ENCODE measurements at places on chromosomes 5 and 9.

GRCh38 chr5:76771705-76772405, 47.0 kb upstream of the F2RL1 start:
- DNase-seq: no peak

- DNase-seq: no peak
Observed at GRCh38 chr5:2991884-2992283, 240.4 kb upstream of the IRX2 start.

DNA sequence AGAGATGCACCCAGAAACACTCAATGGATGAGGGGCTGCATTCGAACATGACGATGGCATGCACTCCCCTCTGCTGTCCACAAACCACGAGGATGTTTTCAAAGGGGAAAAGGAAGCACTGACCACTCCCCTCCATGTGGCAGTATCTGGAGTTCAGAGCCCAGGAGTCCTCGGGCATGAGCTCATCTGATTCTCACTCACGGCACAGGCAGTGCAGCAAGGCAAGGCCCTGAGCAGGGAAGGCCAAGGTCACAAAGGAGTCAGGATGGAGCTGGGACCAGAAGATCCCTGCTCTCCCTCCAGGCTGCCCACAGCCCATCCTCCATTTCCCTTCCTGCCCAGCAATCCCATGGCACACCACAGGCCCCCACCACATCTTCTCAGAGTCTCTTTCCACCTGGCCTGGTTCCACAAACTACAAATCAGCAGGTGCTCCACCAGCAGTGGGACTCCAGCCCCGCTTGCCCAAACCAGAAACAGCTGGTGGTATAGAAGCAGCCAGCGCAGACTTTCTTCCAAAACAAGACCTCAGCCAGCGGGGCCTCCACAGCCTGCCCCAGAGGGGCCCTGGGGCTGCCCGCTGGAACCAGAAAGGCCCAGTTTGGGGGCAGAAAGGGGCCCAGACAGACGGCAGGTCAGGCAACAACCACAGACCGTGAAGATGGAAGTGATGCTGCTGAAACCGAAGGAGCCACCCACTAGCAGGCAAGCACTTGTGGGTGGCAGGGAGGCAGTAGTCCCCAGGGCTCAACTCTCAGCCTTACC, 12.2 kb downstream of the TNIP1 start:
- DNase-seq: no peak

DNA sequence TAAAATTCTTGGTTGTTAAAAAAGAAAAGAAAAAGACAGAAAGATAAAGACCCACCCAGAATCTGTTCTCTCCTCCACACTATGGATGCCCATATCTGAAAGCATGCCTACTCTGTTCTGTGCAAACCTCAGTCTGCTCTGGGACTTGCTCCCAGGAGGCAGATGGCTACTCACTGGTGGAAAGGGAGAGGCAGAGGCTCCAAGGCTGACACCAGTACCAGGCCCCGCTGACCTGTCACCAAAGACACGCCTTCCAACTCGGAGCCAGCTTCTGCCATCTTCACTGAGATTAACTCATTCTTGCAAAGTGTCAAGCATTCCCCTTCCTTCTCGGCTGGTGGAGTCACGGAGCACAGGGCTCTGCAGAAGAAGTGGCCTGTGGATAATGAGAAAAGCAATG, 21.6 kb downstream of the SH3TC2 start:
- DNase-seq: no peak

DNA sequence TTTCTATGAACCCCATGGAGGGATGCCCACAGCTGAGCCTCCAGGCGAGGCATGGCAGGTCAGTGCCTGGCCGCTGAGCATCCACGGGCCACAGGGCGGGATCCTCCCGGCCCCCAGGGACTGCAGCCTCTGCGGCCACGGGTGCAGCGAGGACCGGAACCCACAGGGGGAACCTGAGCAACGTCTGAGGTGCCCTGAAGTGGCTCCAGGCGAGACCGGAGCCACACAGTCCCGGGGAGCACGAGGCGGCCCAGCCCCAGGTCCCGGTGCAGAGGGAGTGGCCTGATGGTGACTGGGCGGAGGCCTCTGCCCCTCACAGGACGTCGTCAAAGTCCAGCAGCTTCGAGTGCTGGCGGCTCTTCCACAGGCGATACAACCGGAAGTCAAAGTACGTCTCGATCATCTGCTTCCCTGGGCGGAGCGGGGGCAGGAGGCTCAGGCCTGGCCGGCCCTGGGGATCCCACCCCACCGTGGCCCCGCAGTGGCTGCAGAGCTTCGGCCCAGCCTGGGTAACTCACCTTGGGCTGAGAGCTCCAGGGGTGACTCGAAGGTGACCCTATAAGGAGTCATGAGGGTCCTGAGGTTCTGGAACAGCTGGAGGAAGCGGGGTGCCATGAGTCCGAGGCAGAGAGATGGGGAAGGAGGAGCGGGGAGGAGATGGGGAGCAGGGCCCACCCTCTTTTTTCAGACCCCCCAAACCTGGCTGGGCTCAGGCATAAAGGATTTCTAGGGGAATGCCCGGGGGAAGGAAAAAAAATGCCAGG, 8.1 kb upstream of the ENTPD8 start:
- DNase-seq: no peak

DNA sequence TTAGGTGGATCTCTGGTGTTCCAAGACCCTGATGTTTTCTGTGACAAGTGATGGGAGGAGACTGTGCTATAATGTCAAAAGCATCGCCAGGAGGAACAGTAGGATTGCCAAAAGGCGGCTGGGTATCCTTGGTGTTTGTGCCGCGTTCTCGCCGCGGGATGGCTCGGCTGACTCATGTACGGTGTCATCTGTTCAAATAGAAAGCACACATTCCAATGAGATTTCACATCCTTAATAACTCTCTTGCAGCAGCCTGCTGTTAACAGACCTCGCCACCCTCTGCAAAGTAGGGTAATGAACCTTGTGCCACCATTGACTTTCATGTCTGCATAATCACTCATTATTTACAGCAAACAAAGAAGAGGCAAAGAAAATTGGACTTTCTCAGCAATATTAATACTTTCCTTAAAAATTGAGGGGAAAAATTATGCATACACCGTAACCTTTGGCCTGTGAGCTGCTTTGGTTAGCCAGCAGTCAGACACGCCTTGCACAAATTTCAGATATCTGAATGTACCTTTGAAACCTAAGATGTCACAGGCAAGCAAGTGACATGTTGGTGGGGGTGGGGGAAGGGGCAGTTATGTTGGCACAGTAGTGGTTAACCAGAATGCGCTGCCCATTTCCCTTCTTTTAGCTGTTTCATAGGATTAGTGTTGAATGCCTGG, 289.4 kb downstream of the EFNA5 start:
- DNase-seq: no peak

DNA sequence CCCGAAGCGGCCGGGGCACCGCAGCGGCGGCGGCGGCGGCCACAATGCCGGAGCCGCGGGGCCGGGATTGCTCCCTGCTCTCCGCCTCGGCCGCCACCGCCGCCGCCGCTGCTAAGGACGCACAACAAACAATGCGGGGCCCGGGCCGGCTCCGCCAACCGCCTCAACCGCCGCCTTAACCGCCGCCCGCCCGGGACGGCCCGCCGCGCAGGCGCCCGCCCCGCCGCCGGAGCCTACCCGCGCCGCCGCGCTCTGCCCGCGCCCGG, 254 bp downstream of the STRBP start:
- DNase-seq: no peak

- no peak for DNase-seq
Observed at GRCh38 chr5:150731669-150732242, 27.1 kb downstream of the DCTN4 start.

- DNase-seq: no peak
Observed at GRCh38 chr5:169970339-169970738, 10.0 kb downstream of the INSYN2B start.

GRCh38 chr5:149526845-149527590, 24.2 kb downstream of the CSNK1A1 start:
- no peak for DNase-seq

DNA sequence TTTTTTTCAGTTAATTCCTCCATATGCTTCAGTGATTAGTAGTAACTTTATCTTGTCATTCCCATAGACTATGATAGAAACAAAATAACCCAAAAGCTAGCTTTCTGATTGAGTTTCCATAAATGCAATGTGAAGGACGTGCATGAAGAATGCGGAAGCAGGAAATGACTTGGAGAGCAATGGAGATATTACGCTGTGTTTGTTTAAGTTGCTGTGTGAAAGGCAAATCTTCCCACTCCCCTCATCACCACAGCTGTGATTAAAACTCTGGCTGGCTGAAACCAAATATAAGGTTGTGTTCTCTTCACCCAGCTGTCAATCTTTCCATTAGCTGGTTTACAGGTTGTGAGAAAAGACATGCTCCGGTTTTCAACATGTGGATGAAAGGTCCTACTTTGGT, 83.9 kb downstream of the NR2F1-AS1 start:
- DNase-seq: no peak

DNA sequence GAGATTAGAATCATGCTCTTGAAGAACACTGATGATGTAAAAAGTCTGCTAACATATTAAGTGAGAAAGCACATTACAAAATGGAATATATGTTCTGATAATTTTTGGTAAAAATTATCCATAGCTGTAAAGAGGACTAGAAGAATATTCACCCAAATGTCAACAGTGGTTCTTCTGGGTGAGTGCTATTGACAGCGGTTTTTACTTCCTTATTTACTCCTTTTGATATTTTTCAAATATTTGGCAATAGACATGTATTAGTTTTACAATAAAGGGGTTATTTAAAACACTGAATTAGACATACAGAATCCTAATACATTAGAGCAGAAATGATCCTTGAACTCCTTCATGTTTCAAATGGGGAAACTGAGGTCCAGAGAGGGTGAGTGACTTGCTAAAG, 26.9 kb upstream of the MEGF9 start:
- DNase-seq: no peak

DNA sequence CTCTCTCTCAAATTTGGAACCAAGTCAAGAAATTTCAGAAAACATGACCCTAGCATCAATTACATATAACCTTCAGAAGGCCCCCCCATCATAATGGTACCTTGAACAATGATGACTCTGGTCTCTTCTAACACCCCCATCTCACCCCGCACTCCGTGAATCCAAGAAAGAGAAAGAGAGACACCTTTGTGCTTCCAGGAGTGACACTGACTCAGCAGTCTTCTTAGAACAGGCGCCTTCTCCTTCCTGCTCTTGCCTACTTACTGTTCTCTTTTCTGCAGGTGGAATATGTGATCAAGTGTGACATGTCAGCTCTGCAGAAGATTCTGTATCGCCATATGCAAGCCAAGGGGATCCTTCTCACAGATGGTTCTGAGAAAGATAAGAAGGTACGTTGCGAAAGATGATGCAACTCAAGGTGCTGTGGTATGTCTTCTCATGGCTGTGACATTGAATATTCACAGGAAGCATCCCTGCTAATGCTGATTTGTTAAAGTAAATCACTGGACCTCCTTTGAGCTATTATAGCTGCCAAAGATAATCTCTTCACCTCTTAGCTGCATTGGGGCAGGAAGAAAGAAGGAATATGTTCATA, 81.3 kb downstream of the SMARCA2 start:
- DNase-seq: no peak

DNA sequence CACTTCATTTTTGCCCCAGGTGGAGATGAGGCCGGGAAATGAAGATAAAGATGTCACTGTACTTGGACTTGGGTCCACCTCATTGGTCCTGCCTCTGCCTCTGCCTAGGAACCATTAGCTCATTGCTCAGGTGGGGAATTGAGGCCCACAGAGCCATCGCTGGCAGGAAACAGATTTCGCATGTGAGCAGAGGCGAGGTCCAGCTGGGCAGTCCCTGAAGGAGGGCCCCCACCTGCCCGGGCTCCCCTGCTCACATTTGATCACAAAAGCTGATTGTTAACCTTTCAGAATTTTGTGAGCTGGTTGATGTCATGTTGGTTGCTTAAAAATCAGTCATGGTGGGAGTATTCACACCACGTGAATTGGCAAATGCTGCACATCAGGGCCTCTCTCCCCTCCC, 273.8 kb upstream of the MVB12B start:
- DNase-seq: no peak

- DNase-seq: no peak
Observed at GRCh38 chr5:90227683-90228082, 181.9 kb downstream of the CETN3 start.

- no peak for DNase-seq
Observed at GRCh38 chr5:14138608-14139540, 4.3 kb upstream of the TRIO start.

GRCh38 chr5:133840168-133840567, 128.3 kb downstream of the C5orf15 start:
- no peak for DNase-seq

GRCh38 chr9:15936306-15936921, 383.6 kb downstream of the CCDC171 start:
- DNase-seq: no peak

DNA sequence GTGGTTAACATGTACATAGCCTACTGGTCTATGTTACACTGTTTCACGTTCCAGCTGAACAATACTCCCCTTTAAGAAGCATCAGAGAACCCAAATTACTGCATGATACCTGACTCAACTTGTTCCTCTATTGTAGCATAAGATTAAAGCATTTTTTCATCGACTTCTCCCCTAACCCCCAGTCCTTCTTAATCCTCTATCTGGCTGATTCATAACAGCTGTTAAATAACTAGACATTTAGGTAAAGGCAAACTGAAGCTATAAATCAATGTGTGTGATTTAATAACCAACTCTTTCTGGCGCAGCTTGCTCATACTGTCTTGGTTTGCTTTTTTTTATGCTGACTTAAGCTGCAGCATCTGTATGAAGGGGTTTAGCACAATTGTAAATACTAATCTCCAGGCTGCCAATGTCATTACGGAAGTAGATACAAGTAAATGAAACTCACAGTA, 94.2 kb upstream of the MTAP start:
- DNase-seq: no peak

DNA sequence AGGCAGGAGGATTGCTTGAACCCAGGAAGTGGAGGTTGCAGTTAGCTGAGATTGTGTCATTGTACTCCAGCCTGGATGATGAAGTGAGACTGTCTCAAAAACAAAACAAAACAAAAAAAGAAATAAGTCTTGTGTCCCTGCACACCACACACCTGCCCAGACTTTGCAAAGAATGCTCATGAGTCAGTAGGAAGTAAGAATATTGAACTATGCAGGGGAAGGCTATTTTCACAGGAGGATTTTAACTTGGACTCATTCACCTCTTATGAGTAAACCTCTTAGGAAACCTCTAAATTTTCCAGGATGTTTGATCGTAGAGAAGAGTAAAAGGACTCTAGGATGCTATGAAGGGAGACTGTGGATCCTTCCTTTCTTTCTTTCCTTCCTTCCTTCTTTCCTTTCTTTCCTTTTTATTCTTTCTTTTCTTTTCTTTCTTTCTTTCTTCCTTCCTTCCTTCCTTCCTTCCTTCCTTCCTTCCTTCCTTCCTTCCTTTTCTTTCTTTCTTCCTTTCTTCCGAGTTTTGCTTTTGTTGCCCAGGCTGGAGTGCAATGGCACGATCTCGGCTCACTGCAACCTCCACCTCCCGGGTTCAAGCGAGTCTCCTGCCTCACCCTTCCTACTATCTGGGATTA, 96.7 kb upstream of the CLINT1 start:
- no peak for DNase-seq

DNA sequence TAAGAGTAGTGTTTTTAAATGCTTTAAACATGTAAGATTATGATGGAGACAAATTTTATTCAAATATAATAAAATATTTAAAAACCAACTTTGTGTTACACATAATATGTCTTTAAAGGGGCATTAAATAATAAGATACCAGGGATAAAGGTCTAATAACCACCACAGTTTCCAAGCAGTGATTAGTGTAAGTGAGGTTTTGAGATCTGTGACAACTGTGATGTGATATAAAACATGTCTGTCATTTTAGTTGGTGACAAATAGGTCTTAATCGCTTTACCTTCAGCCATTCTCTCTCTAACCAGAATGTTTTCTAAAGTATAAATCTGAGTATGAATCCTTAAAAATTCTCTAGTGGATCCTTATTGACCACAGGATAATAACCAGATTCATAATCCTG, 28.1 kb downstream of the PPIP5K2 start:
- DNase-seq: no peak

GRCh38 chr9:26748449-26749058, 144.0 kb downstream of the CAAP1 start:
- DNase-seq: no peak

All from GDM1 (cell line).